ENCODE measurements at places on chromosomes 2 and 18. TPM values are rescaled to one million over a fixed set of nuclear protein-coding genes. Genes with fewer than 3 reads are reported as not detected.

Gene SLC14A1
- 5.7 TPM for total RNA-seq

DNA sequence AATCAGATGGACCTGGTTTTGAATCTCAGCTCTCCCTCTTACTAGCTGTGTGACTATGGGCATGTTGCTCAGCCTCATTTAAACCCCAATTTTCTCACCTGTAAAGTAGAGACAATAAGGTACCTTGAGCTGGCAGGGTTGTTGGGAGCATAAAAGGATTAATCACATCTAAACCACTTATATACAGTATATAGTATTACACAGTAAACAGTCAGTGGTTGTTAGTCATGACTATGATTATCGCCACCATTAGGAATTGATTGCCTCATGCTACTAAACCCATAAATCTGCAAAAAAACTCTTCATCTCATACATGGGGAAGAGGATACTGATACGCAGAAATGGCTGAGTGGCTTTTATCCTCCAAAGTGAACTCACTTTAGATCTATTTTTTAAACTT, 65.8 kb downstream of the INO80D start:
- DNase-seq: no peak

Gene SEPTIN2
- 189 TPM for total RNA-seq

DNA sequence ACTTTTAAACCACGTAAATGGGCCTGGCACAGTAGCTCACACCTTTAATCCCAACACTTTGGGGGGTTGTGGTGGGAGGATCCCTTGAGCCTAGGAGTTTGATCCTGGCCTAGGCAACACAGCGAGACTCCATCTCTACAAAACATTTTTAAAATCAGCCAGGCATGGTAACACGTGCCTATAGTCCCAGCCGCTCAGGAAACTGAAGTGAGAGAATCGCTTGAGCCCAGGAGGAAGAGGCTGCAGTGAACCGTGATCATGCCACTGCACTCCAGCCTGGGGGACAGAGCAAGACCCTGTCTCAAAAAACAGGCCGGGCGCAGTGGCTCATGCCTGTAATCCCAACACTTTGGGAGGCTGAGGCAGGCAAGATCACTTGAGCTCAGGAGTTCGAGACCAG, 12.2 kb downstream of the ROCK1 start:
- no peak for DNase-seq

Gene CRYGC
- not detected for total RNA-seq

GRCh38 chr2:217568289-217568971, 434.4 kb downstream of the TNS1 start:
- no peak for DNase-seq

DNA sequence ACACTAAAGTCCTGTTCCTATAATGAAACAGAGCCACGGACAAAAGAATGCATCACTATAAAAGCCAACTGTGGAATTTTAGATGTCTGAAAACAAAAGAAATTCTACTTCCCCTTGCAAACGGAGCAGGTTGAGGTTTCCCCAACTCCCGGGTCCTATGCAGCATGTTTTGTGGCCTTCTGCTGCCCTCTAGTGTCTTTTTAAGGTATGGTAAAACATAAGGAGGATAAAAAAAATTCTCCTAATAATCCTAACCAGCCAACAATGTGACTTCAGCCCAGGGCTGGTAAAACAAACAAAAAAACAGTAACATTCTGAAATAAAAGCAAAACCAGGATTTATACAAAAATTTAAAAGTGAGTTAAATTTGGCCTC, 539.5 kb downstream of the NRXN1 start:
- DNase-seq: peak; percentile 22

DNA sequence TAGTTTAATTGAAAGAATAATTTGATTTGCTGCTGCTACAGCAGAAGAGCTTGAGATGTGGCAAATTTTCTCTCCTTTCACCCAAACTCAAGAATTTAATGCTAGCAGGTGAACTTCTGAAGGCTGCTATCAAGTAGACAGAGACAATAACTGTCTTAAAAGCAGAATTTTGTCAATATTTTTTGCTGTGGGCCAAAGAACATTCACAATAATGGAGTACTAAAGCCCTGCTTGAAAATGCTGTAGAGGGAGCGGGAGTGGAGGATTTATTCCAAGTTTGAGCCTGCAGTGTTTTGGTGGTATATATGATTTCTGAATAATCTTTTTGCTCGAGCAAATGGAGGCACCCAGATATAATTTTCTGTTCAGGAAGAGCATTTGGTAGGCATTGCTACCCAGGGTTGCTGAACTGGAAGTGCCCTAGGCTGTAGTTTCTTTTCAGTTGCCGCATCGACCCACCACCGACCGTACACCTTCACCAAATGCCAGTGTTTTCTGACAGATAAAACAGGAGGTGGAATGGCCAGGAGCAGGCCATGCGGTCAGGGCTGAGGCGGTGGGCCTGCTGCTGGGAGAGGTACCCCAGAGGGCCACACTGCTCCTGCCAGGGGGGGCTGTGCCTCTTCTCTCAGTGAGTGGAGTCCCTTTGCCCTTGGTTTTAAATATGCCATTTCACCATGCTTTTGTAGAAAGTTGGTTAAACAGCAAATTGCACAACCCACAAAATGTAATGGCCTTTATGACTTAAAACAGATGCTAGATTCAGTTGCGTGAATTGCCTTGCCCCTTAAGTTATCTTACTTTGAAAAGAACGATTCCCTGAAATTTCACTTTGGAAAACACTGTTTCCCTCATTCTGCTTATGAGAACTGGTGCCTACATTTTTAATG, 36.4 kb downstream of the TSHZ1 start:
- DNase-seq: no peak

- no peak for DNase-seq
These were observed 58.2 kb upstream of the ST6GAL2 start for GRCh38 chr2:106944215-106944614.

DNA sequence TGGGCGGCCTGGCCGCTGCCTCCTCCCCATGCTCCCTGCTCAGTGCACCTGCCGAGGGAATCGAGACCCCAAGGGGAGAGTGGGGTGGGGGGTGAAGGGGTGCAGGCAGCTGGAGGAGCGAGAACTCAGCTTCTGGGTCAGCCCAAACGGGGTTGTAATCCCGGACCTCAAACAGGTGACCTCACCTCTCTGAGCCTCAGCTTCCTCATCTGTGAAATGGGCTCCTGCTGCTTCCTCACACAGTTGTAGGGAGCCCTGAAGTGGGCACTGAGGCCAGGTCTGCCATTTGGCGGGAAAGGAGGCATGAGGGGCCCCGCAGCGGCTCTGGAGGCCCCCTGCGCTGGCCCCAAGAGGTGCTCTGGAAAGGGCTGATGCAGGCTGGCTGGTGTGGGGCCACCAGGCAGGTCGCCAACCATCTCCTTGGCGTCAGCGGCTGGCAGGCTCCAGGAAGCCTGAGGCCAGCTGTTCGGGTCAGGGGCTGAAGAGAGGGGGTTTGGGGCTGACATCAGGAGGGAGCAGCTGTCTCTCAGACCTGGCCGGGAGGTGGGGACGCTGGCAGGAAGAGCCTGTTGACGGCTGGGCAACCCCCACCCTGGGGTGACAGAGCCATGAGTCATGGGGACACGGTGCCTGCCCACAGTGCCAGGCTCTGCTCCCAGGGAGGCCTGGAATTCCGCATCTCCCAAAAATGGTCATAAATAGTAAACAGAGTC, 4.9 kb downstream of the KLHL30 start:
- peak; percentile 60 for DNase-seq

Gene POTEJ
- not detected for total RNA-seq

Gene ABCG8
- total RNA-seq: not detected

DNA sequence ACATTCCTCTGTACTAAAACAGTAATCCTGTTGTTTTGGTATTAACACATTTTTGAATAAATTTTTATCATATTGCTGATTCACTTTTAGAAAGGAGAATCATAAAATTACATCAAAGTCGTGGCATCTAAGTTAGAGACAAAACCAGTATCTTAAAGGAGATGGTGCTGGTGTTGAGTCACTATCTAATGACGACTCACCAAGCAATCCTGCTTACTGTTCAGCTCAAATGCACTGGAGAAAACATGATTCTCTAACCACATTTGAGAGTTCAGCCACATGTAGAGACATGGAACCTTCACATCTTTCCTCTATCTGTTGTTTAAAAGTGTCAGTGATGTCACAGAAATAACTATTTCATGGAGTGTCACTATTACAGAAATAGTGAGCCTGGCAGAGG, 473.8 kb downstream of the TGIF1 start:
- no peak for DNase-seq

DNA sequence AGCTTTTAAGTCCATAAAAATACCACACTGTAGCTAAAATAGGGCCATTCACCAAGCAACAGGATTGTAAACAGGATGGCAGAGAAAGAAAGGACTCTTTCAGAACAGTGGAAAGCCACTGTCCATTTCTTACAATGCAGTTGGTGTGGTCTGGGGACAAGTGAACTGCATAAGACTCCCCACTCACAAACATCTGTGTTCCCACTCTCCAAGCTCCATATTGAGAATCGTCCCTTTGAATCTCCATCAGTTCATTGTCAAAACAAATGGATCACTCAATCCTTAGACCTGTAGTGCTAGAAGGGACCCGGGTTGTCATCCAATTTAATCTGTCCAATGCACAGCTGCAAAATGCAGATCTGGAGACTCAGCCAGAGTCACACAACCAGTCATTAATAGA, 347.4 kb upstream of the KLHL29 start:
- DNase-seq: no peak

DNA sequence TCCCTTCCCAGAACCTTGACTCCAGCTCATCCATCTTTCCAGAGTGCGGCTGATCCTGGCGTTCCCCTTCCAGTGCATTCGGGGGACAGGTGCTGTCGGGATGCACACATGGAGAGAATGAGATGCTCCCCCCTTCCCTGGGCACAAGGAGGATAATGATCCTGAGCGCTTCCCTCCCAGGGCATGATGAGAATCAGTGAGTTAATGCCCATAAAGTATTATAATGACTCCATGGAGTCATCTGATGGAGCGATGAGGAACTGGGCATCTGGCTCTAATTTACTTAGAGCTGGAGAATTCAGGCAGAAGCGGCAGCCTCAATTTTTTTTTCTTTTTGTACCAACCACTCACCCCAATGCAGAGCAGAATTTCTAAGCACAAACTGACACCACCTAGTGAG, 79.6 kb upstream of the SKOR2 start:
- DNase-seq: no peak

Gene SERPINB13
- not detected for total RNA-seq

Gene SKOR2
- total RNA-seq: not detected

DNA sequence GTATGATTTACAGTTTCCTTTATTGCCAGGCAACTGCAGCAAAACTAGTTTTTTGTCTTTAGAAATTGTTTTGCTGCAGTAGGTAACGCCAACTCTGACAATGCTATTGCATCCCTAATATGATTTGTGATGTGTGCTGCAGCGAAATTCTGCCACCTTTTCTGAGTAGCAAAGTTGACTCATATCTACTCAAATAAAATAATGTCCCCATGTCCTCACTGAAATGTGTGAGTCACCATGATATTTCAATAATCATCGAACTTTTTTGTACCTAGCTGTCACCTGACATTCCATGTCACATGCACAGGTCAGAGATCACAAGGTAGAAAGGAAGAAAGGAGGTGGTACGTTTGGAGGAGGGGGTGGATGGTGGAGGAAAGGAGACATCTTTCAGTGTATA, 205.0 kb downstream of the RAD51AP2 start:
- no peak for DNase-seq
